NCI-H1417 (cell line): ENCODE measurements at places on chromosomes 16 and 17.
A peak's percentile ranks its signal among the peaks of the same experiment; 100 is the strongest.

GRCh38 chr17:65053354-65053881 is 3.1 kb downstream of the GNA13 start:
- no peak for DNase-seq

DNA sequence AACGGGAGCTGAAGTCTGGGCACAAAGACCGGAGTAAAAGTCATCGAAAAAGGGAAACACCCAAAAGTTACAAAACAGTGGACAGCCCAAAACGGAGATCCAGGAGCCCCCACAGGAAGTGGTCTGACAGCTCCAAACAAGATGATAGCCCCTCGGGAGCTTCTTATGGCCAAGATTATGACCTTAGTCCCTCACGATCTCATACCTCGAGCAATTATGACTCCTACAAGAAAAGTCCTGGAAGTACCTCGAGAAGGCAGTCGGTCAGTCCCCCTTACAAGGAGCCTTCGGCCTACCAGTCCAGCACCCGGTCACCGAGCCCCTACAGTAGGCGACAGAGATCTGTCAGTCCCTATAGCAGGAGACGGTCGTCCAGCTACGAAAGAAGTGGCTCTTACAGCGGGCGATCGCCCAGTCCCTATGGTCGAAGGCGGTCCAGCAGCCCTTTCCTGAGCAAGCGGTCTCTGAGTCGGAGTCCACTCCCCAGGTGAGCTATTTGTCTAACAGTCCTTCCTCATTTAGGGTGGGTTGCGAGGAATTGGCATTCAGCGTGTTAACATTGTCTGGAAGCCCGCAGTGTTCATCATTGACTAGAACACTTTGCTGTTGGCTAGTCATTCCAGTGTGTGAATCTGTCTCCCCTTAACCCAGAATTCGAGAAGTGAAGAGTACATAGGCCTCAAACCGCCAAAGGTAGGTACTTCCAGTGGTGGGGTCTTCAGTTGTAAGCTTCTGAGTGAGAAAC is 1.5 kb downstream of the CDK12 start:
- peak; percentile 37 for DNase-seq

- DNase-seq = peak; percentile 68
These were observed 21.0 kb downstream of the CBX4 start for GRCh38 chr17:79818026-79818758.

GRCh38 chr17:9645851-9646545 is 681 bp downstream of the USP43 start:
- peak; percentile 72 for DNase-seq

DNA sequence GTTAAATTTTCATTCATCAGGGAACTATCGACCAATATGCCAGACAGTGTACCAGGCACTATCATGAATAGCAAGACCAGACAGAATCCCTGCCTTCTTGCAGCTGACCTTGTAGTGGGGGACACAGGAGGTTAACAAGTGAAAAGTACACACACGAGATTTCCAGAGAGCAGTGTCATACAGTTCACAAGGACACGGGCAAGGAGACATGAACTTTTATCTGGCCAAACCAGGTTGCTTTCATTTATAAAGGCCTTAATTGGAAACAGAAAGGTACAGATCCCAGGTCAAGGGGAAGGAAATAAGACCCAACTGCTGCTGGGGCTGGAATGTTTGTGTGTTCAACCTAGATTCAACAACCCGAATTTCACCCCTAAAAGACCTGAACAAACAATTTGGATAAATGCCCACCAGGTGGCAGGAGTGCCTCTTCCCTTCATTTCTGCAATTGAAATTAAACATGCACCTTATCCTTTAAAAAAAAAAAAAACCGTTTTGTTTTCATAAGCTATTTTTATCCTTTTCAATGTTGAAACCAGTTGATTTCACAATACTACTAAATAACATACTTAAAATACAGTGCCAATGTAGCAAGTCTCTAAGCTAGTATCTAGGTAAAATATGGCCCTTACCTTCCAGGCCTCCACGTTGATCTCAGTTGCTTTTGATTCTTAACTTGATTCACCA is 65.9 kb downstream of the EMP2 start:
- DNase-seq = no peak

GRCh38 chr17:43529947-43530287 is 16.2 kb downstream of the ETV4 start:
- no peak for DNase-seq

- DNase-seq = no peak
These were observed 24.2 kb downstream of the SPACA3 start for GRCh38 chr17:33015716-33016346.

DNA sequence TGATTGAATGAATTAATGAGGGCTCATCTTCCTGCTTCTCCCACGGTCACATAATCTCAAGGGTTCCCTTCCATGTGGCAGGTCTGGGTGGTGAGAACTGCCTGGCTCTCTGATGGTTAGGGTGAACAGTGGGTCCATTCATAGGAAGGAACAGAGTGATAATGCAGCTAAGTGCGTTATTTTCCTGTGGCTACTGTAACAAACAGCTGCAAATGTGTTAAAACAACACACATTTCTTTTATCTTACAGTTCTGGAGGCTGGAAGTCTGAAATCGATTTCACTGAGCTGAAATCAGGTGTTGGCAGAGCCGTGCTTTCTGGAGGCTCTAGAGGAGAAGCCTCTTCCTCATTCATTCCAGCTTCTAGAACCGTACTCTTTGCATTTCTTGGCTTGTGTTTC is 95.3 kb downstream of the BMERB1 start:
- DNase-seq = no peak

GRCh38 chr17:1362964-1363363 is 37.1 kb downstream of the YWHAE start:
- no peak for DNase-seq

- DNase-seq = peak; percentile 75
These were observed 2.8 kb upstream of the CIBAR2 start for GRCh38 chr16:85114909-85115567.

DNA sequence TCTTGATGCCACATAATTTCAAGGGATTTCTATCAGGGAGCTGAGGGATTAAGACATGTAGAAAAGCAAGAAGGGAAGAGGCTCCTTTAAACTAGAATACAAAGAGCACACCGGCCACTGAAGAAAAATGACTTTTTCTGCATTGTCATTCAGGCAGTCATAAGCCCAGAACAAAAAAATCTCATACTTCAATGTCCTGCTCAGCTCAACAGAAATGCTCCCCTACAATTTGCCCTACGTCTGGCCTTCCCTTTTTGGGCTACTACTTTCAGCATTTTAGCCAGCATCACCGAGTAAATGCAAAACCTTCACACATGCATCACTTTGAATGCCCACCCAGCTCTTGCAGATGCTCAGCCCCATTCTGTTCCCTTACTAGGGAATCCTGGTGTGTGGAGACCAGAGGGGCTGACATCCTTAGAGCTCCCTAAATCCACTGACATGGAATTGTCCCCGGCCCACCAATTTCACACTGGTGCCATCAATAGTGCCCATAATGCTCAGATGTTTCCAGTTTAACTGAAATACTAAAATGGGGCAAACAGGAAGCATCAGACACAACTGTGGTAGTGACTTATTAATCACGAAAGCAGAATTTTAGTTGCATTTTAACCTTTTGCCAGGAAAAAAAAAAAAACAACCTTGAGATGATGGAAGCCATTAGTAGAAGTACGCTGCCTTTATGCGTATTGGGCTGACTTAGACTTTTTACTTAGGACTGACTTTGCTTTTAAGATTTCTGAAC is 2.7 kb downstream of the MAP3K14 start:
- no peak for DNase-seq

- no peak for DNase-seq
These were observed 753.2 kb upstream of the EEF2KMT start for GRCh38 chr16:5850632-5851392.

DNA sequence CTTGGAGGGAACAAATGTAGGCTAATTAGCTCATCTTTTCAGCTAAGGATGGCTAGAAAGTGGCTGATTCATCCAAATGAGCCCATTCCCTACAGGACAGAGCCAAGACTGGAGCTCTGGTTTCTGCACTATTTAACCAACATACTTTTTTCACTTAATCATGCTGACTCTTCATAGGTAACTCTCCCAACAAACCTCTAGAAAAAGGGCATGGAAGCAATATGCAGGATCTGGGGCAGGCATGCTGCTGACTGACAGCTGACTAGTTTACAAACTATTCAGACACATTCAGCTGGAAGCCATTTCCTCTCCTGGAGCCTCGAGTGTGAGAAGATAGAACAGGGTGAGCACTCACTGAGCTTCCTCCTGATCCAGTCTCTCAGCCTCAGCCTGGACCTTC is 6.2 kb downstream of the BECN1 start:
- no peak for DNase-seq

- peak; percentile 41 for DNase-seq
These were observed 41.8 kb upstream of the CDH8 start for GRCh38 chr16:62077998-62078397.

- DNase-seq = no peak
These were observed 7.6 kb downstream of the PDE6G start for GRCh38 chr17:81648707-81649085.

GRCh38 chr17:68094481-68095078 is 59.0 kb downstream of the KPNA2 start:
- no peak for DNase-seq

DNA sequence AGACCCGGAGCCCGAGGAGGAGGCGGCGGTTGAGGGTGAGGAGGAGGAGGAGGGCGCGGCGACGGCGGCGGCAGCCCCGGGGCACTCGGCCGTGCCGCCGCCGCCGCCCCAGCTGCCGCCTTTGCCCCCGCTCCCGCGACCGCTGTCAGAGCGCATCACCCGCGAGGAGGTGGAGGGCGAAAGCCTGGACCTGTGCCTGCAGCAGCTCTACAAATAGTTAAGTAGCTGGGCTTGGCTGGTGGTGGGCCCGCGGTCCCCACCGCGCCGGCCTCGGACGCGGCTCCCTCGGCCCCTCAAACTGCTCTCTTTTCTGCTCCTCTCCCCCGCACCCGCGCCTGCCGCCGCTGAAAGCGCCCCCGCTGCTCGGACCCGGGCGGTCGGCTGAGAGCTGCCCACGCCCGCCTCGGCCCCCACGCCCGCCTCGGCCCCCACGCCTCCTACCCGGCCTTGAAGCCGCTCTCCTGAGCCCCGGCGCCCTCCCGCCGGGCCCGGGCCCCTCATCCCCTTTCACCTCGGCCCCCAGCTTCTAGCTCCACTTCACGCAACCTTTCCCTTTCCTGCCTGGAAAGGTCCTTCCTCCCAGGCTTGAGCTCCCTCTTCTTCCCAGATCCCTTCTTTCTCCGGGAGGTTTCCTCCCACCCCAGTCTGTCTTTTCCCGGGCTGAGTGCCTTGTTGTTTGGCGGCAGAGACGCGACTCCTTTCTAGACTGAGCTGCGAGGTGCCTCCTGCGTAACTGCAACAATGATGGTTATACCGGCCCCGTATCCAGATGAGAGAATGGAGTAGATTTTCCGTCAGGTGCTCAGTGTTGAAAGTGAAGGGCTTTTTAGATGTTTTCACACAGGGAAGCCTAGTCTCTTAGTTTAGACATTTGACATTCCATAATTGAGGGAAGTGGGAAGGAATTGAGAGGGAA is 850 bp downstream of the PPM1E start:
- peak; percentile 76 for DNase-seq

DNA sequence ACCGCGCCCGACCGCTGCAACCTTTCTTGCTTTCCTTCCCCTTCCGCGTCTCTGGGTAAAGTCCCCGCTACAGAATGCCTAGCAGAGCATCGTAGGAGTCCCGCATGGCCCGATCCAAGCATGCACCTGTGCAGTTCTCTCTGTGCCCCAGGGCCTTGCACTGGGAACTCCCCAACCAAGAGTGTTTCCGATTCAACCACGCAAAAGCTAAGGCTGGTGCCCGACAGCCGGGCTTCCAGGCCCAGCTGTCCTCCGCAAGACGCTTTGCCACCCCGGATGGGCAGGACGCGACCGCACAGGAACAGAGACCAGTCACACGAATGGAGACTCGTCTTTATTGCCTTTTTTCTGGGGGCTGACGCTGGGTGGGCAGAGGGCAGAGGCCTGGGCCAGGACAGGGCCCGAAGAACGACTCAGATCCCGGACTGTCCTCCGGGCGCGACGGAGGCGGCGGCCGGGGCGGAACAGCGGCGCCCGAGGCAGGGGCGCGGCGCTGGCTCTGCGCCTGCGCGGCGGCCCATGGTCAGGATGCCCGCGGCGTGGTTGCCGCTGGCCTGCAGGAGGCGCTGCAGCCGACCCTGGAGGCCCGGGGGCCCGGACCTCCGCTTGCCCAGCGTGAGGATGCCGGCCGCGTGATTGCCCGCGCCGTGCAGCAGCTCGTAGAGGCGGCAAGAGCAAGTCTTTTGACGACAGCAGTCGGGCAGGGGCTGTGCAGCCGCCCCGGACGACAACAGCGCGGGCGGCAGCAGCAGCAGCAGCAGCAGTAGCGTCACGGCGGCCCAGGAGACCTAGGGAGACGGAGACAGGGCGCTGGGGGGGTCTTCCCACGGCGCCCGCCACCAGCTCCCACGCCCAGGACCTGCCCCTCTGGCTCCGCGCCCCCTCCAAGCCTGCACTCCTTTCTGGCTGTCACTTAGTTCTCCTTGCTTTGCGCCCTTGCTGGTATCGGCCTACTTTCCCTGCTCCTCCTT is 1.2 kb downstream of the HCRT start:
- DNase-seq = peak; percentile 83

DNA sequence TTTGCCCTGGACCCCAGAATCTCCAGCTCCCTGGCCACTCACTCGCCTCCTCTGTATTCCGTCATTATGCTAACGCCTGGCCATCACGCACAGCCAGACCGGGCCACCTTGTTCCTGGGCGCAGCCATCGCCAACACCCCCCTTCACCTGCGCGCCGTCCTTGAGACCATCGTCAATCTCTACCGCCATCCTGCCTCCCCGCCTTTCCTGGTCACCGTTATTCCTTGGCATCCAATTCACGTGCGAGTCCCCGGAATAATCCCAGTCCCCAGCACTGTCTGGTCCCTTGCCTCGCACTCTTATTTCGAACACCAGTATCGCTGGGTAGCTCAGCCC is 541 bp downstream of the VKORC1 start:
- DNase-seq = no peak

- DNase-seq = no peak
These were observed 7.4 kb downstream of the LRRC75A start for GRCh38 chr17:16484445-16485175.

DNA sequence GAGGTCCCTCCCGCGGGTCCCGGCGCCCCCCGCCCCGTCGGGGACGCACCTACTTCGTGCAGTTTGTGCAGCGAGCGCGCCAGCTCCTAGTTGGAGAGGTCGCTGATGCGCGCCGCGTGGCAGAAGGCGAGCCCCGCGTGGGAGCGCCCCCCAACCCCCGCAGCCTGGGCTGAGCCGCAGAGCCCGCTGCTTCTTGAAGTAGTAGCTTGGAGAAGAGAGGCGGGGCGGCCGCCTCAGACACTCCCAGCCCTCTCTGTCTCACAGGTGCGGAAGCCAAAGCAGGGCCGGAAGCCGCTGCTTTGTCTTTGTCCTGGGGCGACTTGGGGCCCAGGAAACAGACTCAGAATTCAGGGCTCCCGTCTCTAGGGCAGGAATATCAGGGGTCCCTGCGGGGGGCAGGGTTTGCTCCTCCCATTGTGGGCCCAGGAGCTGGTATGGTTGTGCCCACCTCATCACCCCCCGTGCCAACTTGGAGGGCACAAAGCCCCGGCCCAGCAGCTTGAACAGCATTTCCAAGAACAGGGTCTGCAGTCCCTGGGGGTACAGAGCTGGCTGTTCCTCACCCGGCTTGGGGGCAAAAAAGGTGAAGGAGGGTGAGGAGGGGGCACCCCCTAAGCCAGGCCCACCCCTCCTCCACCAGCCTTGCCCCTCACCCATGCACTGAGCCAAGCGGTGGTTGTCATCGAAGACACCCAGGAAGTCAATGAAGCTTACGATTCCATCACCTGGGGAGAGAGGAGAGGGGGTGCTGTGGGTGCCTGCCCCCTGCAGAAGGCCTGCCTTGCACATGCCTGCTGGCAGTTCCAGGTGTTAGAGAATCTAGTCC is 13.5 kb downstream of the SPATA32 start:
- peak; percentile 44 for DNase-seq

GRCh38 chr17:16488186-16488967 is 3.6 kb downstream of the LRRC75A start:
- no peak for DNase-seq

GRCh38 chr17:39915559-39915958 is 2.9 kb downstream of the GSDMB start:
- DNase-seq = peak; percentile 30
